ENCODE measurements at places on chromosomes 16 and 17.

DNA sequence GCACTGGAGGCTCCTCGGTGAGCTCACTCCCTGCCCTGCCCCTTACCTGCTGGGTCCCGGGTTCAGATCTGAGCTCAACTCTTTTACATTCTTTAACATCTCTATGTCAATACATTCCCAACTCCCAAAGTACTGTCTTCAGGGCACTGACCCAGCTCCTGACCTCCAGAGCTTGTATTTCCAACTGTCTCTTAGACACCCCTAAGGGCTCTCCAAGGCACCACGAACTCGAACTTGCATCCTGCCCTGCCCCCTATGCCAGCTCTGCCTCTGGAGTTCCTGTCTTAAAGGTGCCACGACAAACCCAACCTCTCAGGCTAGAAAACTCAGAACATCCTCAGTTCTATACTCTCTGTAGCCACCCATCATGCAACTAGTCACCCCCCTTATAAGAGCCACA is 38.6 kb downstream of the IFT140 start:
- DNase-seq: no peak

DNA sequence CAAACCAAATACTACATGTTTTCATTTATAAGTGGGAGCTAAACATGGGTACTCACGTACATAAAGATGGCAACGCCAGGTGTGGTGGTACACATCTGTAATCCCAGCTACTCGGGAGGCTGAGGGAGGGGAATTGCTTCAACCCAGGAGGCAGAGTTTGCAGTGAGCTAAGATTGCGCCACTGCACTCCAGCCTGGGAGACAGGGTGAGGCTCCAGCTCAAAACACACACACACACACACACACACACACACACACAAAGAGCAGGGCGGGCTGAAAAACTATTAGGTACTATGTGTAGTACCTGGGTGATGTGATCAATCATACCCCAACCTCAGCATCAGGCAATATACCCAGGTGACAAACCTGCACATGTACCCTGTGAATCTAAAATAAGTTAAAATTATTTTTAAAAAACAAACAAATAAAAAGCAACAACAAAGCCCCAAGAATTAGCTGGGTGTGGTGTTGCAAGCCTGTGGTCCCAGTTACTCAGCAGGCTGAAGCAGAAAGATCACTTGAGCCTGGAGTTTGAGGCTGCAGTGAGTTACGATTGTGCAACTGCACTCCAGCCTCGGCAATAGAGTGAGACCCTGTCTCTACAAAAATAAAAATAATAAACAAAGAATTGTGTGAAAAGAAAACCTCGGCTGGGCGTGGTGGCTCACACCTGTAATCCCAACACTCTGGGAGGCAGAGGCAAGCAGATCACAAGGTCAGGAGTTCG is 11.9 kb upstream of the FAAP100 start:
- DNase-seq: no peak

DNA sequence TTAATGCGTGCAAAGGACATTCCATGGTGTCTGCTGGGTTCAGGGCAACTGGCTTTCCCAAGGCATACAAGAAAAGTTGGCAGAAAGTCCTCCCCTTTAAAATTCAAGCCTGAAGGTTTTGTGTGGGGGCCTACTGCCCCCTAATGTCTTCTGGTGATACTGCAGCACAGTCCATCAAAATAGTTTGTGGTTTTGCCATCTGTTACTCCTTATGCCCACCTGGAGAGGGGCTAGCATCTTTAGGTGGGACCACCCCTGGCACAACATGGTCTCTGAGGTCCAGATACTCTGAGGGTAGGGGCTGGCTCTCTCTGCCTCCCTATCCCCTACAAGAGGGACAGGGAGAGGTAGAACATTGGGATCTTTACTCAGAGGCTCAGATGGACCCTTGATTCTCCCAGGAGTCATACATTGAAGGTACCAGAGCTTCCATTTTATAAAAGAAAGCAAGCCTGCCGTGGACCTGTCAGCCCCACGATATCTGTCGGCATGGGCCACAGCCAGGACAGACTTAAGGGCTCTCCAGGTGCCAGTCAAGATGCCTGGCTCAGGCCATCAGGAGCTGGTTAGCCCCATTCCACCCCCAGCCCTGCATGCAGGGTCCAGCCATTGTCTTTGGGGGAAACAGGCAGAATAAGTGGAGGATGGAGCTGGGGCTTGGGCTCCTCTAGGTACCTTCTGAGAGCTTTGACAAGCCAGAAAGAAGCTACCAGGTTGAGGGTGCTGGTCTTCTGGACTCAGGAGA is 6.3 kb downstream of the ESRP2 start:
- peak; percentile 55 for DNase-seq

DNA sequence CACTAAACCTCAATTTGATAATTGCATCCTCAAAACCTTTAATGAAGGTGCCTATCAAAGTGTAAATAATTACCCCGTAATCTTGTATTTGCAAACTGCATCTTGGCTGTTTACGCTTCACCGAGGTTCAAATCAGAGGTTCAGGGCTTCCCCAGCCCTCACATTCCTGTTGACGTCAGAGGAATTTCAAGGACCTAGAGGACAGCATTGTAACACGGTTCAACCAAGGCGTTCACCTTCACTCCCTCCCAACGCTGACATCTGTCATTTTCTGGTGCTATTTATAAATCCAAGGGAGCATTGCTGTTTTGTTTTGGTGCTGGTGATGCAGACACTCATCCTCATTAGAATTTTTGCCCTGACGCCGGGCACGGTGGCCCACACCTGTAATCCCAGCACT is 691.6 kb upstream of the RBFOX1 start:
- no peak for DNase-seq

DNA sequence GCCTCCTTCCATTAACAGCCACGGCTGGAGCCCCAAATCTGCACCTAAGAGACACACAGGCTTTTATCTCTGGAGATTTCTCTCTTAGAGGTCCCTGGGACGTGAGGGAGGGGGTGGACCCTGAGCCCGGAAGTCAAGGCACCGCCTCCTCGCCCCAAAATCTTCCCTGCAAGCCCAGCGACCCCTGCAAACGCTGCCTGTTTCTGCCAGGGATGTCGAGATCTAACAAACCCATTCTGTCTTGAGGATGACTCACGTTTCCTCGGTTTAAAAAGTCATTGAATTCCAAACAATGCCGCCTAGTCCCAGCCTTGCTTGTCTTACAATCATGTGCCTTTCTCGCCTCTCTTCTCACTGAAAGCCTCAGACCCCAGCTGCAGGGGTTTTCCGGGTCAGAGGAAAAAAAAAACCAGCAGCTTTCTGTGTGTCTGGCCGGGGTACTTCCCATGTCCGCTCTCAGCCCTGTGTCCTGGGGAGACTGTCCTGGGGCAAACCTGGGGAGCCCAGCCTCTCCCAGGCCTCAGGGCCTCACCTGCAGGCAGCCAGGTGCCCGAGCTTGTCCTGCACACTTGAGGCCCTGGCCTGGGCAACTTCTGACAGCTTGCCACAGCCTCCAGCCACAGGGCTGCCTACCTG is 15.4 kb downstream of the ARL2BP start:
- DNase-seq: peak; percentile 95

GRCh38 chr17:15265131-15265530 is at the start of gene PMP22:
PMP22 (minus strand) TSS chr17:15265326; CDS start chr17:15260727, 4,599 bp downstream.
- DNase-seq: no peak

- DNase-seq: no peak
Observed at GRCh38 chr16:74568961-74569631, 37.8 kb downstream of the GLG1 start.

GRCh38 chr17:3043737-3044365 is 19.6 kb downstream of the OR1D5 start:
- DNase-seq: peak; percentile 36

DNA sequence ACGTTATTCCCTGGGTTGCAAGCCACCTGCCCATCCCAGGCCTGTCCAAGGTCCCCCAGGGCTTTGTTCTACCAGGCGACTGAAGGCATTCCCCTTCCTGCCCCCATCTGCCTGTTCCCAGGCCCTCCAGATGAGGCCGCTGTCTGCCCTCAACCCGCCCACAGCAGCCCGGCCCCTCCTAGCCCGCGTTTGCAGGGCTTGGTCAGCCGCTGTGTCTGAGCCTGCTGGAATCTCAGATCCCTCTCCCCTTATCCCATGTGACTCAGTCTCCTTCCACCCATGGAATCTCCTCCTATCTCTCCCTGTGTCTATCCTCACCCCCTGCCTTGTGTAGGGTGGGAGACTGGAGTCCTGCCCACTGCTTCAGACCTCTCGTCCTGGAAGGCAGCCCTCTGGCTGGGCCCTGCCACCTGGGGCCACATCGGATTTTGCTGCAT is 186.0 kb upstream of the TNRC6C start:
- DNase-seq: peak; percentile 51

- no peak for DNase-seq
Observed at GRCh38 chr16:72206299-72206698, 34.3 kb upstream of the PMFBP1 start.

- DNase-seq: no peak
Observed at GRCh38 chr16:12286964-12287363, 310.4 kb downstream of the SNX29 start.

GRCh38 chr16:15976929-15977637 is 27.7 kb downstream of the ABCC1 start:
- no peak for DNase-seq

DNA sequence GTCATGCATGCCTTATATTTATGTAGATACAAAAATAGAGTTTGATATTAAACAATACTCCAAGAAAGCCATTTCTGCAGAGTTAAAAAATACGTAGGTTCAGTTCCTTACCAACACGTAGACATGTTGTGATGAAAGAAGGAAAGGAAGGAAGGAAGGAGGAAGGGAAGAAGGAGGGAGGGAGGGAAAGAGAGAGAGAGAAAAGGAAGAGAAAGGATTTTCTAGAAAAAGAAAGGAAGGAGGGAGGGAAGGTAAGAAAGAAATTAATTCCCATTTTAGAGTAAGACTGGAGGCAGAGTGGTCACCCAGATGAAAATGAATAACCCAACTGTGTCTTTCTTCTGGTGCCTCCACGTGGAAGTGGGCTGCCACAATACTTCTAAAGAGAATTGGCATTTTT is 652.1 kb downstream of the WWOX start:
- no peak for DNase-seq

DNA sequence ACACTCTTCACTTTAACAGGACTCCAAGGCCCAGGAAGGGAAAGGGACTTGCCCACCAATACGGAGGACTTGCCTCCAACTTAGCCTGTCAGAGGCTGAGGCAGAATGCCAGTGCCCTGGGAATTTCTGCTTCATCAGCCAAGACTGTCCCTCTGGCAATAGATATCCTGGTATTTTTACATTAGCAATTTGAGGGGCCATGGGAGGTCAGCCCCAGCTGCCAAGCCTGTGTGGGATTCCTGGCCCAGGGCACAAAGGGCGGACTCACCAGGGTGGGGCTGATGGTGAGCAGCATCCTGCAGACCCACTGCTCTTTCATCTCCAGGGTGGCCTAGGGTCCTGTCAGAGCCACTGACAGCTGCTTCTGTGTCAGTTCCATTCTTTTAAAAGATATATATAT is 78.3 kb upstream of the CIBAR2 start:
- no peak for DNase-seq

DNA sequence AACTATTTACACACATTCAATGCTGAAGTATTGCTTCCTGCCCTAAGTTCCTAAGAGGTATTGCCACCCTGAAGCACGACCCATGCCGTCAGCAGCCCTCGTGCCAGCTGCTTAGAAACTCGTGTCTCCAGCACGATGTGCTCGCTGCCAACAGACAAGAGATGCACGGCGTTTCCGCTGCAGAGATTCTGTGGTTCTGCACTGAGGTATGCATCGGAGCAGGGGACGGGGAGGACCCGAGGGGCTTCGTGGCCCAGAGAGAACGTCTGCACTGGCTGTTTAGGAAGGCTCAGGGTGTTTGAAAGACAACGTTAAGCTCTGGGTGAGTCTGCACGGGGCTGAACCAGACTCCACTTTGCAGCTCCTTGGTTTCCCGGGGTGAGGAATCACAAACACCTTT is 82.7 kb upstream of the CREBBP start:
- no peak for DNase-seq

- peak; percentile 46 for DNase-seq
Observed at GRCh38 chr17:75571197-75571884, 16.3 kb upstream of the MYO15B start.

GRCh38 chr16:11630046-11630767 is 38.0 kb upstream of the SNN start:
- no peak for DNase-seq

- no peak for DNase-seq
Observed at GRCh38 chr16:28309811-28310311, 17.5 kb downstream of the SBK1 start.

GRCh38 chr17:57182621-57183020 is 73.7 kb upstream of the MSI2 start:
- DNase-seq: no peak

- DNase-seq: no peak
Observed at GRCh38 chr17:30344283-30345088, 10.6 kb upstream of the TMIGD1 start.

DNA sequence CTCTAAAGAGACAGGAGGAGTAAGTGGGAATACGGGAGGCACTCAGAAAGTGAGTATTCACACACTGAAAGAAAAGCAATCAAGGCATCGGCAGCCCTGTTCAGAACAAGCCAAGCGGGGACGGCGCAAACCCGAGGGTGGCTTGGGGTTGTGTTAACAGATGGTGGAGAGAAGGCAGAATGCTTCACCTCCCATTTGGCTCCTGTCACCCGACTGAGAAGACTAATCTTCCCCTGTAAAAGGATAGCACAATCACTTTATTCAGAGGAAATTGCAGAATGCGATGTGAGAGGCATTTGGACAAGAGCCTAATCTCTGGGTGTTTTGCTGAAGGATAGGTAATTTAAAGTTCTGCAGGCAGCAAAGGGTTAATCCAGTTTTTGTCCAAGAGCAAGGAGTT is 119.3 kb upstream of the WSCD1 start:
- no peak for DNase-seq

DNA sequence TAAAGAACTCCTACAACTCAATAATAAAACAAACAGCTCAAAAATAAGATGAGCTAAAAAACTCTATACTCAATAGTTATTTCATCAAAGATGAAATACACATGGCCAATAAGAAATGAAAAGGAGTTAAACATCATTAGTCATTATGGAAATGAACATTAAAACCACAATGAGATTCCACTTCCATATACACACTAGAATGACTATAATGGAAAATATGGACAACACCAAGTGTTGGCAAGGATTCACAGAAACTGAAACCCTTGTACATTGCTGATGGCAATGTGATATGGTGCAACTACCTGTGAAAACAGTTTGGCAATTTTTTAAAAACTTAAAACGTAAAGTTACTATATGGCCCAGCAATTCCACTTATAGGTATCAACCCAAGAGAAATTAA is 91.4 kb downstream of the GRIN2A start:
- peak; percentile 18 for DNase-seq

DNA sequence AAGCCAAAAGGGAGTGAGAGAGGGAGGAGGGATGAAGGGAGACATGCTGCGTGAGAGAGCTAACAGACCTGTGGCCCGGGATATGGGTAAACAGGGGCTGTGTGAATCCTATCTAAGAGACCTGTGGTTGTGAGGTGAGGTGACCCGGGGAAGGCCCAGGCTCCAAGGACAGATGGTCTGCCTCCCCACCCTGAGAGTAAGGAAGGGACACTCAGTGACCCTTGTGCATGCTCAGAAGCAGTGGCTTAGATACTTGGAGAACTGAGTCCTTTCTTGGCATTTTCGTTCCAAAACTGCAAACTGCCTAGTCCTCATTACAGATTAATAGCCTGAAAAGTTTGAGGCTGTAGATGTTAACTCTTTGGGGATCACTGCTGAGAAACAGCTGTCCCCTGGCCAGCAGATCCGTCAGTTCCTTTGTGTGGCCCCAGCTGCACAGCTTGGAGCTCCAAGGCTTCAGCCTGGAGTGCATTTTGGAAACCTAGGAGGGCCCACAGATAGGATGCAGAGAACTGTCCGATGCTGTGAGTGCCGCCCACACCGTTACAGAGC is 121.6 kb downstream of the SMG6 start:
- DNase-seq: no peak

Data from HT1080 (cell line).